ENCODE measurements at places on chromosomes 7 and 10.

GRCh38 chr7:98996150-98996552 is 117.8 kb downstream of the TRRAP start:
- no peak for DNase-seq

- peak; percentile 75 for DNase-seq
These were observed 26.2 kb upstream of the EXOC6 start for GRCh38 chr10:92822060-92822634.

GRCh38 chr10:5447611-5448071 is 35.3 kb downstream of the NET1 start:
- no peak for DNase-seq

- DNase-seq, result no peak
These were observed 35.0 kb upstream of the ACSL5 start for GRCh38 chr10:112338957-112339356.

DNA sequence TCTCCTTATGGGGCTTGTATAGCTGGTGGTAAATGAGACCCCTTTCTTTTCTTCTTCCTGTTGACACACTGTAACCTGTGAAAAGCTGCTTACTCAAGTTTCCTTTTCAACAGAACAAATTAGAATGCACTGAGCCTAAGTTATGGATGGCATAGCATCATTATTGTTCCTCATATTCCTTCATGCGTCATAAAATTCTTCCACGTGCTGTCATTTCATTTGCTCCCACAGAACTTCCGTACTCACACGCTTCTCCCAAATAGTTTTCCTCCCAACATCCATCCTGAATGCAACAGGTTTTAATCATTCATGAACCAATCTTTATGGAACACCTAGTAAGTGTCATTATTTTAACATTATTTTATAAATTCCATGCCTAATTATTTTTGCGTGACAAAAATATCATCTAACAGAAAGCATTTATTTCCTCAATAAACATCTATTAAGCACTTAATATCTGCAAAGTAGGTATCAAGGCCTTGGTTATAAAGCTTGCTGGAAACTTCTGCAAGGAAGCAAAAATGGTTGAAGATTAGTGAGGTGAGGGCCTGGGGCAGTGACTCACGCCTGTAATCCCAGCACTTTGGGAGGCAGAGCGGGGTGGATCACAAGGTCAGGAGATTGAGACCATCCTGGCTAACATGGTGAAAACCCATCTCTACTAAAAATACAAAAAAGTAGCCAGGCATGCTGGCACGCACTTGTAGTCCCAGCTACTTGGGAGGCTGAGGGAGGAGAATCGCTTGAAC is 18.9 kb upstream of the SEPTIN7 start:
- DNase-seq, result no peak

- DNase-seq, result peak; percentile 33
These were observed at the start of gene CPVL for GRCh38 chr7:29146057-29146706. CPVL (minus strand) TSS chr7:29146537; CDS start chr7:29121061, 25,476 bp downstream.

DNA sequence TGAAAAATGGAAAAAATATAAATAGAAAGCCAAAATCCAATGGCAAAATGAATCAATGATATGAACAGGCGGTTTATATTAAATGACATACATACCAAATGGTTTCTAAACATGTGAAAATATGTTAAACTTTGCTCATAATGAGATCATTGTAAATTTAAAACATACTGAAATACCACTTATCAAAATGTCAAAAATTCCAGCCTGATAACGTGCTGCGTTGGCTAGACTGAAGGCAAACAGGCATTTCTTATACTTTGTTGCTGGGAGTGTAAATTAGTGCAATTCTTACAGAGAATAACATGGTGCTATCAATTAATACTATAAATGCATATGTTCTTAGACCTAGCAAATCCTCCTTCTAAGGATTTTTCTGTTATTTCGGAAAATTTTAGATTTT is 225.8 kb upstream of the FAM3C start:
- DNase-seq, result no peak

- no peak for DNase-seq
These were observed 251.2 kb upstream of the HGF start for GRCh38 chr7:82021036-82021435.

DNA sequence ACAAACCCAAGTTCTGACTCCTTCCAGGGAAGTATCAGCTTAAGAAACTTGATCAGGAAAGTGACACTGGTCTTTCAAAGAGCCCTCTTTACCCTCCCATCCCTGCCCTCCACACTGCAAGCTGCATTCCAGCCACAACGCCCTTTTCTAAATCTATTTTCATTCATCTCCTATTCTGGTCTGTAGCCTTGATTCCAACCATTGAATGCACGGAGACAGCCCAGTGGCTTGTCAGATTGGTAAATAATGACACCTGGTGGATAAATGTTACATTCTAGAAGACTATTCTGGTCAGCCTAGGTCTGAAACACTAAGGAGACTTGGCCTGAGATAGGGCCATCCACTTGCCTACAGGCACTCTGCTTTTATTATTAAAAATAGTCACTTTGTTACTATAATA is 20.9 kb downstream of the MORN4 start:
- peak; percentile 87 for DNase-seq

All from RWPE1 (cell line).